Osteoblast (primary cell): ENCODE measurements at places on chromosomes 7 and 10. TPM values are rescaled to one million over a fixed set of nuclear protein-coding genes. Genes with fewer than 3 reads are reported as not detected.
A peak's percentile ranks its signal among the peaks of the same experiment; 100 is the strongest.

DNA sequence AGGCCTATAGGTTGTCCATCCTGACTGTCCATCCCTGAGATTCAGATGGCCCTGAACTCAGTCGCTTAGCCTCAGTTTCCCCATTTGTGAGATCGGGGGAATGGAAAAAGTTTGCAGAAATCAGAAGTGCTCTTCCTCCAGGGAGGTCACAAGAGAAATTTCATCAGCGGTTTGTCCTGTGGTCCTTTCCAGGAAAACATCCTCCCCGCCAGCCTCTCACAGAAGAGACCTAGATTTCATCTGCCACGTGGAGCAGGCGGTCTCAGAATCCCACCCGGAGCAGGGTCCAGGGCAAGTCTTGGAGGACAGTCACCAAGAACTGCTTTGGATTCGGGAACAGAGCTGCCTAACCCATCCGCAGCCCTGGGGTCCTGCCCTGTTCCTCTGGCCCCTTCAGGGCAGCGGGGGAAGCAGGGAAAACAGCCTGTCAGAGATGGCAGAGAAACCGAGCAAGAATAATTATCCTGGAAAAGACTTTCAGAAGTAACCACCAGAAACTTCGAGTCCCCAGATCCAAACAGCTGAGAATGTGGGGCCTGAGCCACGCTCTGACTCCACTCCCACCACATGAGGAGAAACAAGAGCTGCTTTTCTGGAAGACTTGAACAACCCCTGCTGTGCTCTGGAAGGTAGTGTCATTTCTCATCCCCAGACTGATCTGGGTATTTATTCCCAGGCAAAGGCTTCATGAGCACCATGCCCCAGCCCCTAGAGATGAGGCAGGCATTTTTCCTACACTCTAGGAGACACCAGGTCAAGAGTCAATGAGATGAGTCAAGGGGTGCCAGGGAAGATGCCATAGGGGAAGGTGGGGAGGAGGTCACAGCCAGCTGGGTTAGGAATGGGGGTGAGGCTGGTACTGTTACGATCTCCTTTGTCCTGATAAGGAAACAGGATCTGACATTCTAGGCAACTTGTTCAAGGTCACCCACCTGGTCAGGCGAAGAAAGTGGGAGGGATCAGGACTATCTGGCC is 1.1 kb upstream of the TNS3 start:
- H3K4me3 ChIP-seq = peak overlapping the region; percentile 81
- H3K27ac ChIP-seq = peak overlapping the region; percentile 87
- peaks cover 6% of the 10 kb centered on the region for H3K36me3 ChIP-seq
- peaks cover 43% of the 10 kb centered on the region for H3K4me1 ChIP-seq
- DNase-seq = peak; percentile 89

- H3K27ac ChIP-seq = no peak overlapping the region
- H3K4me1 ChIP-seq = no peaks in the 10 kb centered on the region
- peak; percentile 60 for DNase-seq
- H3K36me3 ChIP-seq = no peaks in the 10 kb centered on the region
- no peak overlapping the region for H3K4me3 ChIP-seq
Measured at GRCh38 chr7:100493476-100494264, 9.9 kb downstream of the NYAP1 start.

GRCh38 chr10:66784770-66785169 is 141.1 kb upstream of the LRRTM3 start:
- H3K4me3 ChIP-seq = no peak overlapping the region
- H3K36me3 ChIP-seq = no peaks in the 10 kb centered on the region
- H3K4me1 ChIP-seq = no peaks in the 10 kb centered on the region
- DNase-seq = no peak
- H3K27ac ChIP-seq = no peak overlapping the region
- H3K27me3 ChIP-seq = no peaks in the 10 kb centered on the region

DNA sequence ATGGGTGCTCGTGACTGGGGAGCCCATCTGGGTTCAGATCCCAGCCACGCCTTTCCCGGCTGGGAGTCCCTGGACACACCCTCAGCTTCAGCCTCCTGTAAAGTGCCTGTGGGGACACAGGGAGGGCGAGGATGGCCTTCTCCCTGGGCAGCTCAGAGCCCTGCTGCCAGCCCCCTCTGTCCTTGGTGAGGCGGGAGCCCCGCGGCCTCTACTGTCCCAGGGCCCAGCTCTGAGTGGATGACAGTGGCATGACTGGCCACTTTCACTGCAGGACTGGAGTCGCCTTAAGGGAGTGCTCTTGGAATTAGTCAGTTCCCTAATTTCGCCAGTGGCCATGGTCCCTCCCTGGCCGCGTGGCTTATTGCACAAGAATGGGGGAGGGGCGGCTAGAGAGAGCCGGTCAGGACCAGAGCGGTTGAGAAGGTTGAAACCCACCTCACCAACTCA is 4.6 kb downstream of the BRI3 start:
- peak overlapping the region; percentile 59 for H3K4me3 ChIP-seq
- peak; percentile 94 for DNase-seq
- H3K4me1 ChIP-seq = peaks cover 52% of the 10 kb centered on the region
- H3K36me3 ChIP-seq = peaks cover 27% of the 10 kb centered on the region
- H3K27ac ChIP-seq = peak overlapping the region; percentile 92

GRCh38 chr7:106621393-106622132 is 39.4 kb downstream of the CCDC71L start:
- DNase-seq = no peak
- peaks cover 29% of the 10 kb centered on the region for H3K4me1 ChIP-seq
- H3K4me3 ChIP-seq = no peak overlapping the region
- no peaks in the 10 kb centered on the region for H3K27me3 ChIP-seq
- no peaks in the 10 kb centered on the region for H3K36me3 ChIP-seq
- no peak overlapping the region for H3K27ac ChIP-seq

- peaks cover 3% of the 10 kb centered on the region for H3K27me3 ChIP-seq
- DNase-seq = peak; percentile 93
- no peak overlapping the region for H3K4me3 ChIP-seq
- H3K4me1 ChIP-seq = peaks cover 7% of the 10 kb centered on the region
Measured at GRCh38 chr7:100132697-100133151, 6.0 kb downstream of the MBLAC1 start.

GRCh38 chr10:124705817-124706461 is 38.2 kb downstream of the FAM53B start:
- no peak overlapping the region for H3K4me3 ChIP-seq
- DNase-seq = no peak
- no peak overlapping the region for H3K27ac ChIP-seq
- peaks cover 17% of the 10 kb centered on the region for H3K4me1 ChIP-seq
- no peaks in the 10 kb centered on the region for H3K27me3 ChIP-seq
- peaks cover 6% of the 10 kb centered on the region for H3K36me3 ChIP-seq

- no peak for DNase-seq
- H3K4me3 ChIP-seq = no peak within 1 kb of the TSS
- no peaks in the 10 kb centered on the region for H3K36me3 ChIP-seq
- no peak within 1 kb of the TSS for H3K27ac ChIP-seq
- peaks cover 20% of the 10 kb centered on the region for H3K27me3 ChIP-seq
Measured at GRCh38 chr7:95324431-95324830, at the start of gene PON1. PON1 (minus strand) TSS chr7:95324532; CDS start chr7:95324475, 57 bp downstream.

DNA sequence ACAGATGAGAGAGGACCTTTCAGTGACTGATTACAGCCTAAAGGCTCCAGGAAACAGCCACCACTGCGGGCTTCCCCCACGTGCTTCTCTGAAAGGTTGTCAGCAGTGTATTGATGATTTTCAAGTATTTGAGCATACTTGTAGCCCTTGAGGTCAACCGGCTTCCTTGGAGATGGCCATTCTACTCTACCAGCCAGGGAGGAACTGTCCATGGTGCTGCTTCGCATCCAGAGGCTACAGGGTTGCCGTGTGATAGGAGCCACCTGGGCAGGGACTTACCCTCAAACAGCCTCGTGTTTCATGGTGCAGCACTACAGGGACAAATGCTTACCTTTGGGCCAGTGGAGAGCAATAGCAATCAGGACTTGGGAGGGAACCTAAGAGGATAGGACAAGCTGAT is 179.5 kb downstream of the DPP6 start:
- H3K36me3 ChIP-seq = no peaks in the 10 kb centered on the region
- H3K4me3 ChIP-seq = no peak overlapping the region
- no peaks in the 10 kb centered on the region for H3K27me3 ChIP-seq
- DNase-seq = no peak

DNA sequence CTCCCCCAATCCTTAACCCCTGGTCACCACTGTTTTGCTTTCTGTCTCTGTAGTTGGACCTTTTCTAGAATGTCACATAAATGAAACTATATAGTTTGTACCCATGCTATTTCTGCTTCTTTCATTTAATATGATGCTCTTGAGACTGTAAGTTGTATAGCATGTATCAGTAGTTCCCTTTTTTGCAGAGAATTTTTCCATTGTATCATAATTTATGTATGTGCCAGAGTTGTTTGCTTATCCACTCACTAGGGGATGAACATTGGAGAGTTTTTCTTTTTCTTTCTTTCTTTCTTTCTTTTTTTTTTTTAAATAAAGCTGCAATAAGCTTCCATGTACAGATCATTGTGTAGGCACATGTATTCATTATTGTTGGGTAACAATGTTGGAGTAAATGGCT is 544.8 kb downstream of the CNTNAP2 start:
- H3K27me3 ChIP-seq = no peaks in the 10 kb centered on the region
- no peak overlapping the region for H3K4me3 ChIP-seq
- H3K4me1 ChIP-seq = no peaks in the 10 kb centered on the region
- H3K27ac ChIP-seq = no peak overlapping the region
- no peaks in the 10 kb centered on the region for H3K36me3 ChIP-seq
- DNase-seq = no peak

DNA sequence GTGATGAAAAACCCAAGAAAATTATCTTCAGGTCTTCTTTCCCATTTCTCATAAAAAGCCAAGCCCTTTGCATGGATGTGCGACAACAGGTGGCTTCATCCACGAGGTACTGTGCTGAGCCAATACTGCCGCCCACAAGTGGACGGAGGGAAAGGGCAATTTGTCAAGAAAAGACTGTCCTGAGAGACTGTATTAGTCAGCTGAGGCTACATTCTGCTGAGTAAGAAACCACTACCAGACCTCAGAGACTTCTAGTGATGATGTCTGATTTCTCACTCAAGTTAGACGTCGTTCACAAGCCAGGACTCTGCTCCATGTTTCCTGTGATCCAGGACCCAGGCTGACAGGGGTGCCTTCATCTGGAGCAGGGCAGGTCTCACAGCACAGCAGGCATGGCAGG is 171.5 kb upstream of the CDCA7L start:
- H3K27ac ChIP-seq = no peak overlapping the region
- H3K4me3 ChIP-seq = no peak overlapping the region
- no peaks in the 10 kb centered on the region for H3K36me3 ChIP-seq
- DNase-seq = no peak
- no peaks in the 10 kb centered on the region for H3K4me1 ChIP-seq

GRCh38 chr10:43401627-43402026 is 7.4 kb downstream of the HNRNPF start:
- H3K36me3 ChIP-seq = peaks cover 6% of the 10 kb centered on the region
- peak overlapping the region; percentile 31 for H3K27ac ChIP-seq

DNA sequence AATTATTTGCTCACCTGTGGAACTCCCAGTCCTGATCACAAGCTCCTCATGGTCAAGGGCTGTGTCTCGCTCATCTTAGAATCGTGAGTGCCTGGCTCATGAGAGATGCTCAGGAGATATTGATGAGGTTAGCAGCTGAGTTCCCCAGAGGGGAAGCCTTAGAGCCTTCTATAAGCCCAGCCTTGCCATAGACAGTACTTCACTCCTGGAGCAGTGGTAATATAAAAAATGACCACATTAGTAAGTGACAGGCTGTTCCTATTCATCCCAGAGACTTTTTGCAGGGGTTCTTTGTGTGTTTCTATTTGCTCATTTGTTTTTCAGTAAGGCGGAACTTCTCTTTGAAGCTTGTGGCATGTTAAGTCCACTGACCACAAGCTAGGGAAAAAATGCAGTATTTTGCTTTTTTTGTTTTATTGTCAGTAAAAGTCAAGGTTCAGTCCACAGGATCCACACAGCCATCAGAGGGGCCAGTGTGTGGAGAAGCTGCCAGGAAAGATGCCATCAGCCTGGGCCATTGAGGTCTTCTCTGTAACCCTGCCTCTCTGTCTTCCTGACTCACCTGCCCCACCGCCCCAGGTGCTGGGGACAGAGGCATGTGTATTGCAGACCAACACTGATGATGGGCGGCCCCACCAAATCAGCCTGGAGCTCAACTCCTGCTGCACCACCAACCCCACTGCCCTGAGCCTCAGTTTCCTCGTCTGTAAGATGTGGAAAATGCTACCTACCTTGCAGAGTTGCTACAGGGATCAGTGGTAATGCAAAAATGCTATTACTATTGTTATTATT is 36.4 kb upstream of the JCAD start:
- no peaks in the 10 kb centered on the region for H3K27me3 ChIP-seq
- no peaks in the 10 kb centered on the region for H3K36me3 ChIP-seq
- no peak overlapping the region for H3K27ac ChIP-seq
- no peak overlapping the region for H3K4me3 ChIP-seq
- no peak for DNase-seq

- DNase-seq = no peak
- H3K4me1 ChIP-seq = no peaks in the 10 kb centered on the region
- H3K4me3 ChIP-seq = no peak overlapping the region
- no peaks in the 10 kb centered on the region for H3K36me3 ChIP-seq
Measured at GRCh38 chr10:29285624-29286051, 3.2 kb upstream of the LYZL1 start.

- no peak overlapping the region for H3K27ac ChIP-seq
- H3K4me3 ChIP-seq = no peak overlapping the region
- no peak for DNase-seq
- no peaks in the 10 kb centered on the region for H3K4me1 ChIP-seq
Measured at GRCh38 chr7:46955531-46955930, 626.4 kb downstream of the TNS3 start.

GRCh38 chr10:77606751-77607150 is 30.9 kb downstream of the KCNMA1 start:
- H3K27me3 ChIP-seq = no peaks in the 10 kb centered on the region
- H3K4me3 ChIP-seq = no peak overlapping the region
- H3K27ac ChIP-seq = no peak overlapping the region
- no peaks in the 10 kb centered on the region for H3K36me3 ChIP-seq

DNA sequence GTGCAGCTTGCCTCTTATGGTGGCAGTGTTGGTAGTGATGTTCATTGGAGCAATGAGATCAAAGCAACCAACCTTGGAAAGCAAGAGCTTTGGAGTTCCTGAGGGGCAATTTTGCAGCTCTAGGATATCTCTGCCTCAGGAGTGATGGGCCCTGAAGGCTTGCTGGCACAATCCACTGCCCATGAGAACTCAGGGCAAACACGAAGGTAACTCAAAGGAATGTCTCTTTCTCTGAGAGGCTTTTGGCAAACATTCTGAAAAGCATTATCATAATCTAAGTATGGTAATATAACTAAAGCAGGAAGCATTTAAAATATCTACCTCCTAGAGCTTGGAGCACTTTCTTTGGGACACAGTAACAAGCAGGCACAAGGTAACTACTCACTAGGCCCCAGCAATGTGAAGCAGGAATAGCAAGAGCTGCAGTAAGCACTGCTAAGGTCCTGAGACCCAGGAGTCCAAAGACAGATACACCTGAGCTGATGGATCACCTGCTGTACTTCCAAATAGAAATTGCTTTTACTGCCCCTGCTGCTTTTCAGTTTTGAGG is 103.1 kb downstream of the NRF1 start:
- H3K36me3 ChIP-seq = peaks cover 33% of the 10 kb centered on the region
- H3K4me1 ChIP-seq = no peaks in the 10 kb centered on the region
- H3K27me3 ChIP-seq = no peaks in the 10 kb centered on the region
- DNase-seq = no peak

GRCh38 chr7:155231241-155231800 is 66.4 kb upstream of the INSIG1 start:
- H3K4me3 ChIP-seq = no peak overlapping the region
- no peaks in the 10 kb centered on the region for H3K36me3 ChIP-seq
- peak; percentile 77 for DNase-seq
- H3K27ac ChIP-seq = no peak overlapping the region

GRM3 gene
- total RNA-seq = not detected in 2 replicates

FAM237B gene
- not detected in 2 replicates for total RNA-seq

CALCR gene
- not detected in 2 replicates for total RNA-seq

EGR2 gene
- total RNA-seq = 2.4 and 3.6 TPM in 2 replicates

TMEM176B gene
- 0.72 TPM in 1 of 2 replicates, not detected in the other for total RNA-seq

CALHM3 gene
- total RNA-seq = not detected in 2 replicates

STARD3NL gene
- total RNA-seq = 60.4 and 63.3 TPM in 2 replicates

CYP2W1 gene
- total RNA-seq = not detected in 2 replicates

SLC39A12 gene
- not detected in 2 replicates for total RNA-seq

GATA3 gene
- total RNA-seq = not detected in 2 replicates

NFE2L3 gene
- 0.59 and 1.4 TPM in 2 replicates for total RNA-seq

MYO3A gene
- not detected in 2 replicates for total RNA-seq

TWNK gene
- total RNA-seq = 3.2 and 3.3 TPM in 2 replicates
